HCT116 (cell line): ENCODE measurements at places on chromosomes 2 and 18. TPM values are rescaled to one million over a fixed set of nuclear protein-coding genes. Genes with fewer than 3 reads are reported as not detected.

UGT1A8 gene
- total RNA-seq = not detected

POTEJ gene
- not detected for total RNA-seq

COLEC12 gene
- total RNA-seq = not detected

ANKRD30B gene
- not detected for total RNA-seq
